ENCODE measurements at places on chromosomes 5 and 9.

GRCh38 chr9:132857031-132857430 lies 21.1 kb downstream of the AK8 start:
- no peak for DNase-seq

- DNase-seq = no peak
These were observed 6.9 kb upstream of the NDUFB6 start for GRCh38 chr9:32579706-32580331.

DNA sequence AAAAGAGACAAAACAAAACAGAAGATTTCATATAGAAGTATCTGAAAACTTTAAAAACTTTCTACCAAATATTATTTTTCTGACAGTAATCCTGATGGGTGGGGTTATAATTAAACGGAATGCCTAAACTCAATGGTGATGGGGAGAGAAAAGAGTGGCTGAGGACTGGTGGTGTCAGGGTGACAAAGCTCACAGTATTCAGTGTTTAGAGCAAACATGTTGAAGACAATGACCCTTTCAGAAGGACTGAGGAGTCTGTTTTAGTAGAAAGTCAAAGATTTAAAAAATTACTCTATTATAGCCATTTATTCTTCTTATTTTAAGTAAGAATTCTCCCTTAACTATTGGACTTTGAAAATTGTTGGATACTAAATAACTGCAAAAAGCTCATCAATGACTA lies 1144.0 kb downstream of the TAF11L14 start:
- no peak for DNase-seq

DNA sequence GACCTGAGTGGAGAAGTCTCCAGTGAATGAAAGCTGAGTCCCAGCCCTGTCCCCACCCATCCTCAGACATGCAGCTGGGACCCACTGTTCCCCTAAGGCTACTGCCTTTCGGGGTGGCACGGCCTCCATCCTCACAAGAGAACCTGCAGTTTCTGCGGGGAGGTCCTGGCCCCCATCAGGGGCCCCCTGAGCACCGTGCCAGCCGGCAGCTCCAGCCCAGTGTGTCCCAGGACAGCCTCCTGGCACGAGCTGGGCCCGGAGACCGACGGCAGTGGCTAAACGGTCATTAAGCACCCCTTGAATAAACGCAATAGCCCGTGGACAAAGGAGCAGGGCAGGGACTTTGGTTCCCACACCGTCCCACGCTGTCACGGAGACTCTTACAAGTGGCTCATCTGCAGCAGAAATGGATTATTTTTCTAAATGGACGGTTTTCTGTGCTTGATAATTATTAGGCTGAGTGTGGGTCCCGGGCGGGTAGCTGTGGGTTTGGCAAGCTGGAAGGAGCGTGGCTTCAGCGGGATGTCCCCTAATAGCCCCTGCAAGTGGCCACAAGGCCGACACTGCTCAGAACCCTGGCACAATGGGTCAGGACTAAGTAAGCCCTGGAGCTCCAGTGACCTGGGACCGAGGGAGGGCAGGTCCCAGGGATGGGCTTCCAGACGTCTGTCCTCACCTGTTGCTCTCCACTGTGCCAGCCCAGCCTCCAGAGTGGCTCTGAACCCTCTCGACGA lies 17.4 kb downstream of the FAM78A start:
- DNase-seq = no peak
